CD8-positive, alpha-beta T cell (primary cell): ENCODE measurements at places on chromosomes 1 and 21.
A peak's percentile ranks its signal among the peaks of the same experiment; 100 is the strongest.

DNA sequence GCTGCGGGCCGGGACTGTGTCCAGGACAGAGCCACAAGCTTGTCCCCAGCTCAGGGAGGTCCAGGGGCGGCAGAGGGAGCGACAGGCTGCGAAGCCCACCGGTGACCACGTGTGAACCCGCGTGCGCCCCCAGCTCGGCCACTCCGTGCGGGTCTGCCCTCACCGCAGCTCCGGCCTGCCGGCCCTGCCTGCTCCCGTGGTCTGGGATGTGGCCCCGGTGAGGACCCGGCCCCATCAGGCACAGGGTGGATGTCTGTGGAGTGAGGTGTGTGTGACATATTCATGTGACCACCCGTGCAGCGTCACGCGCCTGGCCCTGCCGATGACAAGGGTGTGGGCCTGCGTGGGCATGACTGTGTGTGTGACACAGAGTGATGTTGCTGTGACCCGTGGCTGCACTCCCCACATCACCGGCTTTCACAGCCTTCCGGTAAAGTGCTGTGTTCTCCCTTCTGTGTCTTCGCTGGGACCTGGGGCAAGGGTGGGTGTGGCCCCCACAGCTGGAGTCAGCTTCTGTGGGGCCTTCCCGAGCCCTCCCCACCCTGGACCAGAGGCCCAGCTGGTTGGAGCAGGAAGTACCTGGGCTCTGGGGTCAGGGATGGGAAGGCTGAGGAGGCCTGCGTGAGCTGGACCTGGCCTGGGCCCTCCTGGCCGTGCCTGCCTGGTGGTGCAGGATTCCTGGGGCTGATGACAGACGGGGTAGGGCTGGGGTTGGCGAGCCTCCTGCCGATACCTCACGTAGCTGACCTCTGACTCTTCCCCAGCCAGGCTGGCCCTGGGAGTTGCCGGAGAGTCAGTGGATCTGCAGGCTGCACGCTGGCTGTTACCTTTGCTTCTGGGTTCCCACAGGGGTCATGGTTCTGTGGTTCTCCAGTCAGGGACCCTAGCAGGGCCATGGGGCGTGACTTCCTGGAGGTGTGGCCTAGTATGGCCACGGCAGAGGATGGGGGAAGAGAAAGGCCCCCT is 4.1 kb downstream of the RNF223 start:
- DNase-seq, result no peak

DNA sequence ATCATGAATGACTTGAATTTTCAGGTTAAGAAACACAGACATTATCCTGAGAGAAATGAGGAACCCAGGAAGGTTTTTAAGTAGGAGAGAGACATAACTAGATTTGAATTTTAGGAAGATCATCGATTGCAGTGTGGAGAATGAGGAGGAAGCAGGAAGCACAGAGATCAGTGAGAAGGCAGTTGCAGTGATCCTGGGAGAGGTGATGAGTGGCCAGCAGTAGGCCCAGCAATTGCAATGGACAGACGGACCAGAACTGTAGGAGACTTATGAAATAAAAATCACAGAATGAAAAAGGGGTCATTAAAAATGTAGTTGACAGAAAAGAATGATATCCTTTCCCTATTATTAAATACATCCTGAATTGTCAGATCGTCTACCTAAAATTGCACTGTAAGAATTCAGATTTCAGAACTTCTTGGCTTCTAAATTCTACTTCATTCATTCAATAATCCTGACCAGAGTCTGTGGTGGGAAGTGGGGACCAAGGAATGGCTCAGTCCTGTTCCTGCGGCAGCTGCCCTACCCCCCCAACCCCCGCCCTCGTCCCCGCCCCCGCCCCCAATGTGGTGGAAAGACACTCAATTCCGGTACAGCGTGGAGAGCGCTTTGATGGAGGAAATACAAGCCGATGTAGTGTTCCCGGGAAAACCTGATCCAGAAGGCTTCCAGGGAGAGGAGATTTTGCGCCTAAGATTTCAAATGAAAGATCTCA is 35.1 kb downstream of the SLC2A1 start:
- no peak for DNase-seq

DNA sequence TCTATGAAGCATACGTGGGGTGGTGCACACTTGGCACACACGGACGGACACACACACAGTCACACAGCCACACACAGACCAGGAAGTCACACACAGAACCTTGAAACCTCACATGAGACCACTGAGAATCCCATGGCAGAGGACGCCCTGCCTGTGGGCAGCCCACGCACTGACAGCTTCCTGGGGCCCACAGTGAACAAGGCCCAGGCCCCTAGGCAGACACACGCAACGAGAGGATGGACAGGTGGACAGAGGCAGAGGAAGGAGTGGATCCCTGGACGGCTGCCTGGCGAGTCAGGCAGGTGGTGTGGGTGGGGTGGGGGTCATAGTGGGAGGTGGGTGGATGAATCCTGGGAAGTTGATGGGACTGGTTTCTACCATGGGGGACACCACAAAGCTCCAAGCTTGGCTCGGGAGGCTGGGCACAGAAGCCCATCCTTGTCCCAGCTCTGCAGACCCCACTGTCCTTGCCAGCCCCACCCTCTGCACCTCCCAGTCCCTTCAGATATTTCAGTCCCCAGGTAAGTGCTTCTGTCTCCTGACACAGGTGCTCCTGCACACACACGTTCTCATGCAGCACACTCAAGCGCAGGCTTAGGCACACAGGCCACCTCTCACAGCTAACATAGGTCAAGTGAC is 49.1 kb downstream of the WNT9A start:
- DNase-seq, result no peak

DNA sequence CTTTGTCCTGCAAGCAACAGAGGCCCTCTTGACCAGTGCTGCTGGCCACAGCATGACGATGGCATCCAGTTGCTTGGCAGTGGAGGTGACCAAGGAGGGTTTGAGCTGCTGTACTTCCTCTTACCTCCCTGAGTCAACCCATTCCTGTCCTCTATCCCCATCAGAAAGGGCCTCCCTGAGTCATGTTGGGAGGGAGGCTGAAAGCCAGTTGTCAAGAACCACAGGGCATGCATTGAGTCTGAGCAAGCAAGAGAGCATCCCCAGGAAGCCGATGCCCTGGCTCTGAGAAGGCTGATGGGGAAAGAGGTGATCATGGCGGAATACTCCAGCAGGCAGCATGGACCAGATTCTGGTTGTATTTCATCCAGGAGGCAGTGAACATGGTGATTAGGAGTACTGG is 69.6 kb downstream of the LACTBL1 start:
- no peak for DNase-seq

DNA sequence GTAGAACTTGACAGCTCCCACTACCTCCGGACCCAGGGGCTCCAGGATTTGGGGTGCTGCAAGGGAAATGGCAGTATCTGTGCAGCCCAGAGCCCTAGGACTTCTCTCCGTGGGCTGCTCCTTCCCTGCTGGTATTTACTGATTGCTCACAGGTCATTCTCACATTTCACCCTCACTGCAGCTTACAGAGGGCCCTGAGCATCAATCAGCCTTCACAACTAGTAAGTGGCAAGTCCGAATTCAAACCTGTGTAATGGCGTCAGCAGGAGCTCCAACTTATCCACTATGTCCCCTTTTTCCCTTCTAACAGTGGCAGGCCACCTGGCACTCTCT is 32.4 kb downstream of the PIK3C2B start:
- DNase-seq, result no peak

- peak; percentile 43 for DNase-seq
Measured at GRCh38 chr1:145961425-145962156, 2.8 kb downstream of the ANKRD34A start.

GRCh38 chr1:244456586-244456985 is 4.5 kb upstream of the CATSPERE start:
- DNase-seq, result no peak

DNA sequence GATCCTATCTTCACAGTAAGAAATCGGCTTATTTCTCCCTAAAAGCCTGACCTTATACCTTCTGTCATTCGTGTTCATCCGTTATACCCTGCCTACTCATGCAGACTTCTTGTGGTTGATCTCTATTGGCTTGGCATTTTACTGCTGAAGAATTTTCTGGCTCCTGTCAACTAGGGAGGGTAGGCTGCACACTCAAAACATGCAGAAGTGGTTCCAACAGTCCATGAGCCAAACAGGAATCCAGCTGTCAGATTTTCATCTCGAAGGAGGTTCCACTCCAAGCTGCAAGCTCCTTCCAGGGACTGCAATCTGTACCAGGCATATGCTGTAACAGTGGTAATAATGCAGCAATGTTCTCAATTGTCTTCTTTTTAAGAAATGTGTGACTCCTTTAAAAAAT is 10.1 kb downstream of the DNAJC11 start:
- no peak for DNase-seq

DNA sequence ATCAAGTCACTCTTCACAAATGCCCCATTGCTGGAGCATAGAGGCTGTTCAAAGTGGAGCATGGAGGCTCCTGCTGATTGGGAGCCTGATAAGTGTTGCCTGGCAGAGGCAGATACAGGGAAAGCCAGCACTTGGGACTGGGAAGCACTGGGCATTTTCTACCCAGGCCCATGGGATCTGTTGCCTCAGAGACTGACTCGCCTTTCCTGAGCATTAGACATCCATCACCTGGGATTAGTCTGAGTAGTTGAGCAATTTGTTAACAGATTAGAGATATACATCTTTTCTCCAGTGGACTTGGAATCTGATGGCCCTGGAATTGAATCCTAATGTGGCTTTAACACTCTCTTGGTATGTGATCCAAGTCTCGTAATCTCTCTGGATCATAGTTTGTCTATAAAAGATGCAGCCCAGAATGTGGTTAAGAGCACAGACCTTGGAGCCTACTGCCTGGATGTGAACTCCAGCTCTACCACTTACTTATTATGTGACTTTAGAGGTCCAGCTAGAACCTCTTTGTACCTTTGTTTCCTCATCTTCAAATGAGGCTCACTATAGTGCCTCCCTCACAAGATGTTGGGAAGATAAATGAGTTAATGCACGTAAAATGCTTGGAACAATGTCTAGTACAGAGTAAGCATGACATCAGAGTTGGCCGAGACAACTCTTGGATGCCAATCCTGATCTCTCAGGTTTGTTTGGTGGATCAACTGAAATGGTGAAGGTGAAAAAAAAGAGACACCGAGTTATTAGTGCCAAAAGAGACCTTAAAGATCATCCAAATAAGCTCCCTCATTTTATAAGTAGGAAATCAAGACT is 38.3 kb upstream of the NRDC start:
- DNase-seq, result no peak
